Activated T-helper 1 cell treated with anti-CD3 and anti-CD28 coated beads, Interleukin-2, amount 50 U/mL, for 16 hours (primary cell): ENCODE measurements at places on chromosomes 1 and 21.

- DNase-seq: no peak
Measured at GRCh38 chr1:24289937-24290595, 29.1 kb upstream of the GRHL3 start.

DNA sequence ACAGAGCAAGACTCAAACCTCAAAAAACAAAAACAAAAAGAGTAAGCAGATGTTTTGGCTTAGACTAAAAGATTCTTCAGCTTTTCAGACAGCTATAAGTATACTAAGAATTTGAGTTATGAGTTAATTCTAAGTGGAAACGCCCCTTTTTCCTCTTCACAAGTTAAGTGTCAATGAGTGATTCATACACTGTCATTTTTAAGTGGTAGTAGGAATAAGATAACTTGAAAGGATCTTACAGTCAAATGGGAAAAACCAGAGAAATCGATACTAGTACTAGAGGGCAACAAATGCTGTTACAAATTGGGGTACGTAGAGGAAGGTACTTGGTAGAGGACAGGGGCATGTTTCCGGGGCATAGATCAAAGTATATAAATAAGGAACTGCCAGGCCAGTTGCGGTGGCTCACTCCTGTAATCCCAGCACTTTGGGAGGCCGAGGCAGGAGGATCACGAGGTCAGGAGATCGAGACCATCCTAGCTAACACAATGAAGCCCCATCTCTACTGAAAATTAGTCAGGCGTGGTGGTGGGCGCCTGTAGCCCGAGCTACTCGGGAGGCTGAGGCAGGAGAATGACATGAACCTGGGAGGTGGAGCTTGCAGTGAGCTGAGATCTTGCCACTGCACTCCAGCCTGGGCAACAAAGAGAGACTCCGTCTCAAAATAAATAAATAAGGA, 7.4 kb downstream of the H3-3A start:
- no peak for DNase-seq

DNA sequence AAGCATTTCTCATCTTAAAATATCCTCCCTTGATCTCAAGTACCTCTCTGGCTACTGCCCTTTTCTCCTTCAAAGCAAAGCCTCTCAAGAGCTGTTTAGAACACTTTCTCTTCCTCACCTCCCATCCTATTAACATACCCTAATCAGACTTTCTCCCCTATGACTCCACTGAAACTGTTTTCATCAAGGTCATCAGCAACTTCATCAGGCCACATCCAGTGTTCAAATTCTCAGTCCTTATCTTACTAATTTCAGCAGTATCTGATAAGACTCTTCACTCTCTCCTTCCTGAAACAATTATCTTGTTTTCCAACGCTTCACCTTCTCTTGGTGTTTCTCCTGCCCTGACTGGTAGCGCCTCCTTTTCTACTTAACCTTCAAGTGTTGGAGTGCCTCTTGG, 1.5 kb upstream of the RAP1A start:
- DNase-seq: no peak

- no peak for DNase-seq
Measured at GRCh38 chr1:179105393-179105792, 23.5 kb downstream of the TOR3A start.

- no peak for DNase-seq
Measured at GRCh38 chr21:37220433-37220980, 46.6 kb downstream of the VPS26C start.

- DNase-seq: peak; percentile 2
Measured at GRCh38 chr1:10338047-10338446, 60.8 kb upstream of the PGD start.

- DNase-seq: no peak
Measured at GRCh38 chr21:31420354-31420753, 76.3 kb upstream of the TIAM1 start.

DNA sequence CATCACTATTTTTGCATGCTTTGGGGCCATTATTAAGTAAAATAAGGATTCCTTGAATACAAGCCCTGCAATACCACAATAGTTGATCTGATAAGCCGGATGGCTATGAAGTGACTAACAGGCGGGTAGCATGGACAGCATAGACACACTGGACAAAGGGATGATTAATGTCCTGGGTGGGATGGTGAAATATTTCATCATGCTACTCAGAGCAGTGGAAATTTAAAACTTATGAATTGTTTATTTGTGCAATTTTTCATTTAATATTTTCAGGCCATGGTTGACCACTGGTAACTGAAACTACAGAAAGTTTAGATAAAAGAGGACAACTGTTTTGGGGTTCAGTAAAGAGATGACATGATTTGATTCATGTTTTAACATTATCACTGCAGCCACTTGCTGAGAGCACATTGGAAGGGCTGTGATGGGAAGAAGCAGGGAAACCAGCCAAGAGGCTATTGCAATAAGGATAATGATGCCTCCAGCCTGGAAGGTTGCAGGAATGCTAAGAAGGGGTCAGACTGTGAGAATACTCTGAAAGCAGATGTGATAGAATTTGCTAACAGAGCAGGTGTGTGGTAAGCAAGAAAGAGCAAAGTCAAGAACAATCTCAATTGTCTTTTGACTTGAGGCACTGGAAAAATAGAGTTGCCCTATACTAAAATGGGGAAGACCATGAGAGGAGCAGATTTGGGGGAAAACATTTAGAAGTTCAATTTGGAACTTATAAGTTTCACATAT, 62.5 kb upstream of the TNFSF4 start:
- no peak for DNase-seq

DNA sequence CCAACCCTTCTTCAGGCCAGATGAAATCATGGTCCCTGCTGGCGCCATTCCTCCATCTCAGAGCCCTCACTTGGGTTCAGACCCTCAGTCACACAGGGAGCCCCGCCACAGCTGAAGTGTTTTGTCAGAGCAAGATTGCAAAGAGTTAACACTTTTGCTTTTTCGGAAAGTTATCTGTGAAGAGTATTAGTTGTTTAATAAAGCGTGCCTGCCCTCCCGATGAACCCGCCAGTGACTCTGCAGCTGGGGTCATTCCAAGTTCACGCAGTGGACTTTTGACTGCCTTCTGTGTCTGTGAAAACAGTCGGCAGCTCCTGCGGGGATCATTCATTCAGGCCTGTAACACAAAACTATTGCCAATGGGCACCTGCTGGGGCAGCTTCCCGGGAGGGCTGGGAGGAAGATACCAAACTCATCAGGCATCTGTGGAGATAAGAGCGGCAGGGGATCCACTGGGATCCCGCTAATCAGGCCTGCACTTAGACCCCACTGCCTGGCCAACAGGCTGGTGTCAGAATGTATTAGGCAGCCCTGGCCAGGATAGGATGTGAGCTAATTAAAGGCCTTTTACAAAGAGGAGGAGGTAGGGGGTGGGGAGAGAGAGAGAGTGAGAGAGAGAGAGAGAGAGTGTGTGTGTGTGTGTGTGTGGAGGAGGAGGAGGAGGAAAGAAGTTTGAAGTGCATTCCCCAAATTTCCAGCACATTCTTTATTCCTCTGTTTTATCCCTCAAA, 184.5 kb downstream of the DHRS3 start:
- DNase-seq: no peak

- DNase-seq: no peak
Measured at GRCh38 chr1:46793126-46793525, 5.7 kb upstream of the CYP4B1 start.

DNA sequence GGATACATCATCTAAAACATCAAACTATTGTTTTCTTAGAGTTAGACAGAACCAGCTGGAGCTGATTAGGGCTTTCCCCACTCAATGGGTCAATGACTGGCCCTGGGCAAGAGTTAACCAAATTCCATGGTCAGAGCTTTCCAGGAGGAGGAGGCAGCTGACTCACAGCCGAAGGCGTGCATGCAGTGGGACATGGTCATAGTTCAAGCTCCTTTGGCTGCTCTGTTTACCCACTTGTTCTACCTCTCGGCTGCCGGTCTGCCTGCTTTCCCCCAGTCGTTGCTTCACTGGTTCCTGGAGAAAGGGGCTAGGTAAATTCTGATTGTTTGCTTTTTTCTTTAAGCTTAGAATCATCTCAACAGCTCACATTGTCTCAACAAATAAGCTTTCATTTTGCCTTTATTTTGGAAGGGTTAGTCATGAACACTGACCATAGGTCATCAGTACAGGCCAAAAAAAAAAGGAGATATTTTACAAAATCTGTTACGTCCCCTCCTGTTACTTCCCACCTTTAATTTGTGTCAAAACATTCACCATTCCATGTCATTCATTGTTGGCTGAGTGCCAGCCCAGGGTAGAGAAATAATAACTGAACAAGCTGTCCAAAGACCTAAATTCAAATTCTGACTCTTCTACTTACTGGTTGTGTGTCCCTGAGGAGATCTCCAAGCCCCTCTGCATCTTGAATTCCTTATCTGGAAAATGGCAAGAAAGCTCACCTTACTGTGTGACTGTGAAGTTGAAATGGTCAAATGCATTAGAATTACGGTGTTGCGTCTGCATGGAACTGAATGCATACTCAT, 12.0 kb downstream of the MAB21L3 start:
- no peak for DNase-seq

- DNase-seq: no peak
Measured at GRCh38 chr21:18760247-18760646, 356.7 kb upstream of the TMPRSS15 start.

- no peak for DNase-seq
Measured at GRCh38 chr21:44760376-44760775, 41.2 kb downstream of the UBE2G2 start.

DNA sequence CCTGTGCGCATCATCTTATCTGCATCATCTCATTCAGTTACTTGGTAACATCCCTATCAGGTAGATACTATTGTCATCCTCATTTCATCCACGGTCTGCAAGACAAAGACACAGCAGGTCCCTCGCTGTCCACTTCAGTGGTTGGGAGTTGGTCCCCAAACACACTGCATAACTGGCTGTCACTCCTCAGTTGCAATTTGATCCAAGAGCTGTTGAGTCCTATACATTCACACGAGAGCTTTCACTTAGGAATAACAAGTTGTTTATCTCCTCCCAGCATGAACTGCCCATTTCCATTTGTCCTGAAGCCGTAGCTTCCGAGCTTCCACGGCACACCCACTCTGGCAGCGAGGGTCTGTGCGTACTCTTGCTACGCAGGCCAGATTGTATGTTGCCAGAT, 472.0 kb downstream of the CAMTA1 start:
- no peak for DNase-seq

DNA sequence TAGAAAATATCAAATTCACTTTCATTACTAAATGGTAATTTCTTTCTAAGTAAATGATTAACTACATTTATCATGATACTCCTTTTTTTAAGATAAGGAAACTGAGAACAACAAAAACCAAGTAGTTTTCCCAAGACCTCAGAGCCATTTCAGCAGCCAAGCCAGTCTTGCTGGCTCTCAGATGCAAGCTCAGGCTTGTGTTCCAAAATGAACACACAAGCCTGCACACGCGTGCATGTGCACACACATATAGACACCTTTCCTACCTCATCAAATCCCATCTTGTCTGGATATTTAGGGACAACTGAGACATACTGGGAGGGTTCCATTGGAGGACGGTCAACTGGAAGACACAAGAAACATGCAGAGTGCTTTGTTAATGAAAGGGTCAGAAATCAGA, 83.0 kb downstream of the COLGALT2 start:
- DNase-seq: no peak

DNA sequence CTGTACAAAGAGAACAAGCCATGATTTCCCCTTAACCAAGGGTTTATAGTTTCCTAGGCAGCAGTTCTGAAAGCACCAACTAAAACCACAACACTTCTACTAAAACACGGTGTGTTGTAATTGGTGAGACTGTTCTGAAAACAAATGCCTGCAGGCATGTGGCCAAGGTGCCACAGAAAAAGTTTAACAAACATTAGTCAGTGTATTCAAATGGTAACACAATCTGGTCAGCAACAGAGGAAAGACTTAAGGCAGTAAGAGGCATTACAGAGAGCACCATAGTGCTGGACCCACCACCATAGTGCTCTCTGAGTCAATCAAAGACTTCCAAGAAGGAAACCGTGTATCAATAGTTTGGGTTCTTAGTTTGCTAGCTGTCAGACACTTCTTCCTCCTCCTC, 16.7 kb downstream of the SNIP1 start:
- no peak for DNase-seq

DNA sequence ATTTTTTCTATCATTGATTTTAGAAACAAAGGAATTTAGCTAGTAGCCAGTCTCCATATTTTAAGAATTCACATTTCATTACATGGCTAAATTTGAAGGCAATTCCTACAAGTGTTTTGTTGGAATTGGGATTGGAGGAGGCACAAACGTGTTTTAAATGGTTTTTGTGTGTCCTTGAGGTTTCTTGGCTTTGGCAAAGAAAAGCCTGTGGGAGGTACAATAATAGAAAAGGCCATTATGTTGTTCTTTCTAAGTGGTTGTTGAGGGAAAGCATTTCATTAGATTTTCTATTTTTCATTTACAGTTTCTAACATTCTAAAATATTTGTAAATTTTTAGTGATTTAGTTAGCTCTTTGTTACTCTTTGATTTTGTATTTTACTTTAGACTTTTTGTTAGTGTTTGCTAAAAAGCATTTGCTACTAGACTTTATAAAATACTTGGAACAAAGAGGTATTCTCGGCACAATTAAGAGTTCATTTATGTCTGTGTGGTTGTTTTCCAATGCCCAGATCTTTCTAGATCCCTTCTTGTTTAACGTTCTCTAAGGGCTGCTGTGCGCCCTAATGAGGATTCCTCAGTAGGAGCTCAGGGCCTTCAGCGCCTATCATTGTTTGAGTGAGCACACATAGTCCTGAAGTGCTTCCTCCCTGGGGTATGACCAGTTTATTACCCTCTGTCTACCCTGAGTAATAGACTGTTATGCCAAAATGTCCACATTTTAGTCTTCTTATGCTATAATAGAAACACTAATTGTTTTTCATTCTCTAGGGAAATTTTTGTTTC, 70.0 kb upstream of the KIAA1614 start:
- DNase-seq: no peak

DNA sequence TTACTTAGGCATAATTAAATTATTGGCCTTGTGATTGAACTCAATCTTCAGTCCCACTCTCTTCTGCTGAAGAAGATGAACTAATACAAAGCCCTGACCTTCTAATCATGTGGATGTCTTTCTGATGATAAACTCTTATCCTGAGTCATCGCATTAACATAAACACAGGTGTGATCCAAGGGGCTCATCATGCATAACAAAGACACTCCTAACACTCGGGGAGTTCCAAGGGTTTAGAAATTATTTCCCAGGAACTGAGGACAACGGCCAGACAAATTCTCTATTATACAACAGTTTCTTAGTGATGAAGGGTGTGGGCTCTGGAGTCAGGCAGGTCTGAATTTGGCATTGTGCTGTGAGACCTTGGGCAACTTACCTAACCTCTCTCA, 18.0 kb downstream of the DUSP10 start:
- DNase-seq: no peak

DNA sequence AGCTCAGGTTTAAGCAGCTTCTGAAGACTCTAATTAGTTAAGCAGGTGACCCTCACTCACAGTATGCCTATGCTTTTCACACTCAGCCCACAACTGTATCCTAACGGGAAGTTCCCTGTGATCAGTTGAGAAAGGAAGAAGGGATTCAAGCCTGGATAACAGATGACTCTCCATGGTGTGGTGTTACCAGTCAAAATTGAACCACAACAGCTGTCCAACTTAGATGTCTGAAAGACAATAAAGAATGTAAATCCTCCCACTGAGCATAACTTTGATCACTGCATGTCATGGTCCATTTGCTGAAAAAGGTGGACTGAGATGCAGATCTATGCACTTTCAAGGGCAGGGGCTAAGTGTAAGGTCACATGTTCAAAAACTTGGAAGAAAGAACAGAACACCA, 32.3 kb upstream of the DIPK1A start:
- DNase-seq: no peak

GRCh38 chr1:53893999-53894636, at the start of gene DIO1:
TSS of gene DIO1 (plus strand) at chr1:53894187. CDS start at chr1:53894211, 24 bp downstream.
- DNase-seq: no peak
